ENCODE measurements at places on chromosomes 6 and 20.

DNA sequence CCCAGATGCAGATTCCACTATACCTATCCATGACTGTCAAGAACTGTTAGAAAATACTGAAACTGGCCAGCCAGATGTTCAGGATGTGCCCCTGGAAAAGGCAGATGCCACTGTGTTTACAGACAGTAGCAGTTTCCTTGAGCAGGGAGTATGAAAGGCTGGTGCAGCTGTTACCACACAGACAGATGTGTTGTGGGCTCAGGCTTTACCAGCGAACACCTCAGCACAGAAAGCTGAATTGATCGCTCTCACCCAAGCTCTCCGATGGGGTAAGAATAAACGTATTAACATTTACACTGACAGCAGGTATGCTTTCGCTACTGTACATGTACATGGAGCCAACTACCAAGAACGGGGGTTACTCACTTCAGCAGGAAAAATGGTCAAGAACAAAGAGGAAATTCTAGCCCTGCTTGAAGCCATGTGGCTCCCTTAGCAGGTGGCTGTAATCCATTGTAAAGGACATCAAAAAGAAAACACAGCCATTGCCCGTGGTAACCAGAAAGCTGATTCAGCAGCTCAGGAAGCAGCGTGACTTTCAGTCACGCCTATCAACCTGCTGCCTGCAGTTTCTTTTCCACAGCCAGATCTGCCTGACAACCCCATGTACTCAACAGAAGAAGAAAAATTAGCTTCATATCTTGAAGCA lies 459.7 kb upstream of the HTR1E start:
- no peak for DNase-seq

- no peak for DNase-seq
These were observed 182.7 kb downstream of the KHDRBS2 start for GRCh38 chr6:62103186-62103859.

DNA sequence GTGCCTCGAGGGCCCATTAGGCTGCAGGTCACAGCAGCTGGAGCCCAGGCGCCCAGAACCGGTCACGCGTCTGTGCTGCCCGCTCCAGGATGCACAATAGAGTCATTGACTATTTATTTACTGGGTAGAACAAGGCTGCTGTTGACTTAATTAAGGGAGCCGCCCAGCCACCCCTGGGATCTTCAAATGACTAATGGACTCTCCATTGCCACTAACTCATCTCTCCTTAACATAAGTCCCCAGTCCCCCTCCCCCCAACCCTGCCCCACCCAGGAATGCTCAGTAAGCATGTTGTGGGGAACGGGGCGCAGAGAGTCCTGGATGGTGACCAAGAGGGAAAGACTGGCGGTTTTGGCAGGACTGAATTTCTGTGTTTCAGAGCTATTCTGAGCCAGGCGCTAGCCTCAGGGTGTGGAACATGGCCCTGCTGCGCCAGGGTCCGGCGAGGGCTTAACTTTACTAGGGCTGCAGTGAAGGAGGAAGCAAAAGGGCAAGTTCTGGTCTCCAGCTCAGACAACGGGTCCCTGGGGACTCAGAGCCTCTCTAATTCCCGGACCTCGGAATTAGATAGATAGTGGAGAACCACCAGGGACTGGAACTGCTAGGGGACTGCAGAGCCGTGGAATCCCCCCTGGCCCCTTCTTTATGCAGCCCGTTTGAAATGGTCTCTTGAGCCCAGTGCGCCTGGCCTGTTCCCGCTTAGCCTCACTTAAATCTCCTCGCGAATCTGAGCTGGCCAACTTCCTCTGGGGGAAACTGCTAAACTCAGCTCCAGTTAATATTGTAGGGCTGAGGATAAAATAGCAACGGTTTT lies 1.5 kb upstream of the GRIK2 start:
- DNase-seq, result no peak

- no peak for DNase-seq
These were observed 113.0 kb upstream of the RREB1 start for GRCh38 chr6:6994796-6995195.

DNA sequence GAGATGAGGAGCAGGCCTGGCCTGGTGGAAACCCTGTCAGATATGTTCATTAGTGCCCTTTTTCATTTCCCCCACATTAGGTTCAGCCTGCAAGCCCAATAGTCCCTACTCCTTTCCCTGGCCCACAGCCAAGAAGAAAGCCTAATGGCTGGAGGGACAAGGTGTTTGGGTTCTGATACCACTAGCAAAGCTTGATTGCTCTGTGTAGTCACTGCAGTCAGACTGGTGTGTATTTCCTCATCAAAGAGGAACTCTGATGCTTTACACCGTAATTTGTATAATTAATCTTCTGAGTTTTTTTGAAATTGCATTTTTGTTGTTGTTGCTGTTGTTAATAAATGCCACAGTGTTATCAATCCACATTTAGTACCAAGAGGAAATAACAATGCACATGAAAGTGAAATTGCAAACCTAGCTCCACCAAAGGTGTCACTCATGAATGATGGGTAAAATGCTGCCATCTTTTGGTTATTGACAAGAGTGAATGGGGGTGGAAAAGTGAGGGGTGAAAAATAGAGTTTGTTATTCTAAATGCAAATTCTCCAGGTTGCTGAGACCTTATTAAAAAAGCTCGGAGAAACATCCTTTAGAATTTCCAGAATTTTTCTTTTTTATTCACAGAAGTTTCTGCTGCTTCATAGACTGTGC lies 320.2 kb upstream of the POU3F2 start:
- DNase-seq, result no peak

GRCh38 chr20:12394786-12395185 lies 477.1 kb downstream of the BTBD3 start:
- no peak for DNase-seq

- no peak for DNase-seq
These were observed 46.3 kb upstream of the IYD start for GRCh38 chr6:150322466-150322871.

- no peak for DNase-seq
These were observed 295.6 kb upstream of the PLN start for GRCh38 chr6:118252474-118252873.

DNA sequence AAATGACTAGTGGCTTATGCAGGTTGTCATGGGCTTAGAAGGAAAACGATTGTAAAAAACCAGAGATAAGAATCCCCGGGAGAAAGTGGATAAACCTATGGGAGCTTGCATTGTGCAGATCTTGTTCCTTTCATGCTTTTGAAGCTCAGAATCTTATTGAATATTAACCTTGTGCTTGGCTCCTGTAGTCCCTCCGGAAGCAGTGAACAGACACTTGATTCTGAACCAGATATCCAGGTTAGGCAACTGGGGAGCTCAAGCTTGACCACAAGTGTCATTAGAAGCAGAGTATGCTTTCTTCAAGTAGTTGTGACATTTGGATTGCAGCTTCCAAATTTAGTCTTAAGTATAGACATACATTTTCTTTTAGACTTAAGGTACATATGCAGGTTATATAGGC lies 212.6 kb upstream of the MOCS1 start:
- DNase-seq, result no peak

GRCh38 chr20:8318965-8319625 lies 187.0 kb downstream of the PLCB1 start:
- DNase-seq, result no peak

DNA sequence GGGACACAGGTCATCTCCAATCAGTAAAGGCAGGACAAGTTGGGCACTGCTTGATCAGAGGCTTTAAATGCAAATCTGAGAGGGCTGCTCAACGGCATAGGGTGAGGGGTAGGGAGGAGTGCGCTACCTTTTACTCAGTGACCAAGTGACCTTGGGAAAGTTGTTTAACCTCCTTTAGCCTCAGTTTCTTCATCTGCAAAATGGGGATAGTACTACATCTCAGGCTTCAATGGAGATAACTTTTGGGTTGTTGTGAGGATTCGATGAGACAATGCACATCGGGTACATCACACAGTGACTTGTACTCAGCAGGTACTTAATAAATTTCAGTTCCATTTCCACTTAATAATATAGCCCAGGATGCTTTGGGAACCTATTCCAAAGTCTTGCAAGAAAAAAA lies 22.6 kb downstream of the MDGA1 start:
- no peak for DNase-seq

- DNase-seq, result no peak
These were observed 14.8 kb downstream of the TUBB2A start for GRCh38 chr6:3142536-3142935.

DNA sequence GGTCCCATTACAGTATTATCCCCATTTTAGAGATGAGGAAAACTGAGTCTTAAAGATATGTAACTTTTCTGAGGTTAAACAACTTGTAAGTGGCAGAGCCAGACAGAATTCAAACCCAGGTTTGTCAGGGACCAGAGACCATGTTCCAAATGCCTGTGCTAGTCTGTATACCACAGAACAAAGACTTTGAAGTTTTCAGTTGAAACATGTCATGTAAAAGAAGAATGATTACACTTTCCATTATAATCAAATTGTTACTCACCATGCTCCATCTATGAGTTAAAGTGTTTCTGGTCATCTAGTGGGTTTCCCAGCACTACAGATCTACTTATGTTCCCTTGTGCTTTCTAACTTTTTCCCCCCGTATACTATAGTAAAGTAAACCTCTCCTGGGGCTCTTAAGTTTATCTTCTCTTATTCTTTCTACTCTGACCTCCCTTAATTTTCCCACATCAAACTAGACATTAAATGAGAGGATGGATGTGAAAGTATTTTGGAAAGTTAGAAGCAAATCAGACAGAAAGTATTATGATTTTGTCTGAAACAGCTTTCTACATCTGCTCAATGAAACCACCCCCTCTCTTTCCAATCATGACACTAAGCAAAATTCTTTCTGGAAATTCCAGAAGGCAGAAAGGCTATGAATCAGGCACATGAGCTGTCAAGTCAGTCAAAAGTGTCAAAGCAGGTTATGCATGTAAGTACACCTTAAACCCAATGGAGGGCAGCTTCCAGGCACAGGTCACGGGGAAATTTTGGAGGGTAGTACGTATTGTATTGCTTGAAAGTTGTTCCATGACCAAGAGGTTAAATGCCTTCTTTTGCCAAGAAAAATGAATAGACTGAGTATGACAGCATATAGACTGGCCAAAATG lies 132.7 kb upstream of the MAP3K7 start:
- DNase-seq, result no peak

DNA sequence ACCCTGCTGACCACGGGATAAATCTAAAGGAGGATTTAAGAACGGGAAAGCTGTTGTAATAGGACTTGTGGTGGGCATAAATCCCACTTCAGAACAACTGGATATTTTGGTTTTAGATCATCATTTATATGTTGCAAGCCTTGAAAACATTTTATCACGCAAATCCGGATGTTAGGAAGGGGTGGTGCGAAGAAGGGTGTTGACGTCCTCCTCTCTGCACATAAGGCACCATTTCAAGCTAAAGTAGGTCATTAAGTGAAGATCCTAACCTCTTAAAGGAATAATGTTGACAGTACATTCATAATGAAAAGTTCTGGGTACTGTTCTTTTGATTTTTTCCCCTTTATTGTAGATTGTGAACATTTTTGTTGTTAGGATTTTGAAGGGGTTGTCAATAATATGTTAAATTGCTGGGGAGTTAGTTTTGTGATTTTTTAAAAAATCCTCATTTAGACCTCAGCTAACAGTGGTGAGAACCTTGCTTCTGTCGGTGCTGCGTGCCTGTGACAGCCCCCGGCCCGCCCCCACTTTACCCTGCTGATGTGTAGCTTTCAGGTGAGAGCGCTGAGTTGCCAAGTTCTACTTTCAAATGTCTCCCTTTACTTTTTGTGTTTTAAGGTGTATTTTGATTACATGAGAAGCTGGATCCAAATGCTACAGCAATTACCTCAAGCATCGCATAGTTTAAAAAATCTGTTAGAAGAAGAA lies 88.8 kb downstream of the MAP3K4 start:
- no peak for DNase-seq

- DNase-seq, result no peak
These were observed 674.2 kb upstream of the MANEA start for GRCh38 chr6:94902974-94903628.

DNA sequence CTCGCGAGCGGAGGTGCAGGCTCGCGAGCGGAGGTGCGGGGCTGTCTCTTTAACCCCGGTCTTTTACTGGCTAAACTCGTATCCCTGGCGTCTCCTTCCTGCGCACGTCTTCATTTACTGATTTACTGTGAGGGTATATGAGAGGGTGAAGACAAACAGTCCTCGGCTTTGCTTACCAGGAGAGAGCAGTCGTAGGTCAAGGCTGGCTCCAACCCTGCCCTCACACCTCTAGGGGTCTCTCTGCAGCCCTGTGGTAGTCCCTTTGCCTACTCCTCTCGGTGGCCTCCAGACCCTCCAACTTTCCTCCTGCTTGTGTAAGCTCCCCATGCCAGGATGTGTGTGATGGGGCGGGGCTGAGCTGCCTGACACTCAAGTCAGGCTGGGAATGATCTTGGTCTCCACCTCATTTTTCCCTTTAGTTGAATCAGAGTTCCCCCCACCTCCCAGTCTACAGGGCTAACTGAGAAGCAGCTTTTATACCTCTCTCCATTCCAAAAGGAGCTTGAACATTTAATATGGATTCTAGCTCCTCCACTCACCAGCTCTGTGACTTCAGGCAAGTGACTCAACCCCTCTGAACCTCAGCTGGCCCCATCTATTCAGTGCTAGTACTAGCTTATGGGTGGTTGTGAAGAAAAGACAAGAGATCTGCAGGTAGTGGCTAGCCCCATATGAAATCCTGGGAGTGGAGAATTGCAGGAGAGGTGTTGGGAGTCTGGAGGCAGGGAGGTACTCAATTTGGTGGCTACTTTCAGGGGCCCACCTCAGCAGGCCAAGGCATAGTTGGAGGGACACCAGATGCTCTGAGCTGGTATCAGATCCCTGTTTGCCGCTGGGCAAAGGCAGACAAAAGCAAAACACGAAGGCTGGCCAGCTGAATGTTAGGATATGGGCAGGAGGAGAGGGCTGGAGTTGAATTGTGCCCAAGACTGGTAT lies 902 bp downstream of the SLC29A1 start:
- DNase-seq, result no peak

DNA sequence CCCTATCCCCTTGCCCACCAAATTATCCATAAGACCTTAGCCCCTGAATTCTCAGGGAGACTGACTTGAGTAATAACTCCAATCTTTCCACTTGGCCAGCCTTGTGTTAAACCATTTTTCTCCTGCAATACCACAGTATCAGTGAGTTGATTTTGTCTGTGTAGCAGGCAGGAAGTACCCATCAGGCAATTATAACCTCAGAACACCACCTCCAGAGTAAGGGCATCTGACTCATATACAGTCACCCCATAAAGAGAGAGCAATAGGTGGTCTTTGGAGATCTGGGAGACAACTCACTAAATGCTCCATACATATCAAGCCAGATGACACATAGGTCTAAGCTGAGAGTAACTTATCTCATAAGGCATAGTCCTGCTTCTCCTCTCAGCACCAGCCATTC lies 83.7 kb downstream of the FILIP1 start:
- DNase-seq, result no peak

DNA sequence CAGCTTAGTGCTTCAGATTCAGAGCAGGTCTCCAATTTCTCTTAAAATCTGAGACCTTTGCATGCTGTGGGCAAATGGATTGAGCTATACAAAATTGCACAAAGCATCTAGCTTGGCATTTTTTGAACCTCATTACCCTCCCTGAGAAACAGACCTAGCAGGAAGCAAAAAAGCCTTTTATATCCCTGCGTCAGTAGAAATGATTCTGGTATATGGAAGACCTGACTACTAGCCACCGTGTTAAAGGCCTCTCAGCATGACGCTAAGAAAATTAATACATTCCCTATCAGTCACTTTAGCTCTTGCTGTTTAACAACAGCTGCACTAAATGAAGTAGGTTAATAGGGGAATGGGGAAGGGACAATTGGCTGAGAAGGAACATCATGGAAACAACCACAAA lies 110.7 kb upstream of the SMLR1 start:
- no peak for DNase-seq

GRCh38 chr20:36344517-36345132 lies 38.5 kb downstream of the DLGAP4 start:
- DNase-seq, result no peak
